Cardiac muscle cell (in vitro differentiated cells and primary cell): ENCODE measurements at places on chromosomes 16 and 17. TPM values are rescaled to one million over a fixed set of nuclear protein-coding genes. Genes with fewer than 3 reads are reported as not detected.

The FOXJ1 gene
- 0.07 and 0.12 TPM in 2 replicates for total RNA-seq

The MAP2K6 gene
- 8.4 and 13.2 TPM in 2 replicates for total RNA-seq

The NEUROD2 gene
- total RNA-seq = not detected in 2 replicates

The CD300LG gene
- not detected in 2 replicates for total RNA-seq

The STARD3 gene
- 67.1 and 84.1 TPM in 2 replicates for total RNA-seq

The CDH15 gene
- 0.92 and 1.5 TPM in 2 replicates for total RNA-seq

The SSTR5 gene
- total RNA-seq = not detected in 2 replicates

DNA sequence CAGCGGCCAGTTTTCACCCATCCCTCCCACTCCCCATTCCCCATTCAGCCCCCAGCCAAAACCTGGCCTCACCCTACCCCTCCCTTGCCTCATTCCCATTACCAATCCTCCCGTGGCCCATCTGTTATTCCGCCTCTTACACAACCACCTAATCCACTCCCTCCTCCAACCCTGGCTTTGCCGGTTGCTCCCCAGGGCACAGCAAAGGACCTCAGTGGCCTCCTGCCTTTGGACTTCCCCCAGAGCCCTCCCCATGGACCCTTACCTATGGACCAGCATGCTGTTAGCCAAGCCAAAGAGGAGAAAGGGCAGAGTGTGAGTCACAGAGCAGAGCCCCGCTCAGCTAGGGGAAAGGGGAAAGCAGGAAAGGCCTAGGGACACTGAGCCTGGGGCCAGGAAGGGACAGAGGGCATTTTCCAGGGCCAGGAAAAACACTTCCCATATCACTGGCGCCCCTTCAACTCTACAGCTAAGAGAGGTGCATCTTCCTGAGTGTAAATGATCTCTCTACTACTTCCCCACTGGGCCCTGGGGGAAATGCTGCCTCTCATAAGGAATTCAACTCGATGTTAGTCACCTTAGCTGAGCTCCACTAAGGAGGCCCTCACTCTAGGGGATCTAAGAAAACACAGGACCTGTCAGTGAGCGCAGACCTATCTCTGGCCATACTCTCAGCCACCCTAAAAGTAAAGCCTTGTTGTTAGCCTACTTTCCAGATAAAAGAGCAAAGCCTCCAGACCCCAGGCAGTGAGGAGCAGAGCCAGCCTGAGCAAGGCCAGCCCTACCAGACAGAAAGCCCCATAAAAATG, 10.6 kb downstream of the PEMT start:
- H3K27me3 ChIP-seq = no peaks in the 10 kb centered on the region
- peak overlapping the region; percentile 96 for H3K27ac ChIP-seq
- H3K36me3 ChIP-seq = no peaks in the 10 kb centered on the region
- H3K4me3 ChIP-seq = no peak overlapping the region

DNA sequence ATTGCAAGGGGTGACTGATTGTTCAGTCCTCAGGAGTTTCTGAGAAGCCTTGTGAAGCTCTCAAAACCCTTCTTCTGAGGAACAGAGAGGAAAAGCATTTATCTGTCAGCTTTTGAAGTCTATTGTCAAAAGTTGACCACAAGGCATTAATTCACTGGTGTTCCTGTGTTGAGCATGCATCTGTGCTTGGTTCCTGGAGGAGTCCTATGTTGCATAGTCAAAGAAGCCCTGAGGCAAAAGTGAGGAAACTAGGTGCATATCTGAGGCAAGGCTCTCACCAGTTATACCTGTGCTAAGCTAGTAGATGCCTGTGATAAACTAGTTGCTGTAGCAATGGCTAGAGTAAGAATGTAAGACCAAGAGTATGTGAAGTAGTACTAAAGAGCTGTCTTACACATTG, 1.8 kb upstream of the HEATR6 start:
- H3K27ac ChIP-seq = no peak overlapping the region
- H3K4me3 ChIP-seq = no peak overlapping the region
- H3K27me3 ChIP-seq = no peaks in the 10 kb centered on the region
- DNase-seq = no peak

GRCh38 chr16:55938126-55938525, 63.0 kb upstream of the CES5A start:
- H3K27ac ChIP-seq = no peak overlapping the region
- H3K27me3 ChIP-seq = peaks cover 6% of the 10 kb centered on the region
- no peaks in the 10 kb centered on the region for H3K36me3 ChIP-seq
- DNase-seq = no peak

GRCh38 chr17:16463358-16464302, 28.4 kb downstream of the LRRC75A start:
- H3K27ac ChIP-seq = peak overlapping the region; percentile 48
- H3K27me3 ChIP-seq = no peaks in the 10 kb centered on the region
- no peaks in the 10 kb centered on the region for H3K36me3 ChIP-seq
- peaks cover 25% of the 10 kb centered on the region for H3K4me1 ChIP-seq
- peak; percentile 73 for DNase-seq

DNA sequence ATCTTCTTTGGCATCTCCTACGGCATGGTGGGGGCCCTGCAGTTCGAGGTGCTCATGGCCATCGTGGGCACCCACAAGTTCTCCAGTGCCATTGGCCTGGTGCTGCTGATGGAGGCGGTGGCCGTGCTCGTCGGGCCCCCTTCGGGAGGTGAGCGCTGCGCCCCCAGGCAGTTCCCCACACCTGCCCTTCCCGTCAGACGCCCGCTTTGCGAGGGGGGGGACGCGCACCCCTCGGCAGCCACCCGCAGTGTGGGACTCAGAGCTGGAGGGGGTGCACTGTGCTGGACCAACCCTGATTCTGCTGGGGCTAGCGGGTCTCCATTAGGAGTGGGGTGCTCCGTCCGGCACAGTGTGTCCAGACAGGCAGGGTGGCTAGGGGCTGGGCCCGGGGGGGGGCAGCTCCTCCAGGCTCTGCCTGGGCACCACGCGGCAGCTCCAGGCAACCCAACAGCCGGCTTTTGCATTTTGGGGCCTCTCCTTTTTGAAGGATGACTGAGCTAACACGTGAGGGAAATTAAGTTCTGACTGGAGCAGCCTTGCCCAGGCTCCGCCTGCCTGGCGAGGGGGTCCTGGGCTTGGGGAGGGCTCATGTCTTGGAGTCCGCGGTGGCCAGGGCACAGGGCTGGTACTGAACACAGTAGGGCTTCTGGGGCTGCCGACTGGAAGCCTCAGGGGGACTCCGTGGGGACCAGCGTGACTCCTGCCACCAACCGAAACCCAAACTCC, 9.1 kb downstream of the SLC16A3 start:
- peaks cover 25% of the 10 kb centered on the region for H3K36me3 ChIP-seq
- H3K4me3 ChIP-seq = no peak overlapping the region
- no peak for DNase-seq
- H3K27ac ChIP-seq = peak overlapping the region; percentile 85
- H3K27me3 ChIP-seq = no peaks in the 10 kb centered on the region

DNA sequence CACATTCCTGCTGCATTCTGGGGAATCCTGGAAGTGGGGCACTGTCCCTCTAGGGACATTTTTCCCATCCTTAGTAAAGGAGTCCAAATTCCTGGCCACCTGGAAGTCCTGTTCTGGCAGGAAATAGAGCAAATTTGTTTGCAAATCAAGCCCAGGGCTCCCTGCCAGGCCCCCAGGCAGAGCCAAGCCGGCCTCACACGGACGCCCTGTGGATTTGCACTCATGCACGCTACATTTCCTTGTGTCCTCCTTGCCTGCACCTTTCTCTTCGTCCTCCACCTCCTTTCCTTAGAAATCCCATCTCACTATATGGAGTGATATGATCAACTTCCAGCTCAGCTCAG, 7.0 kb upstream of the CALB2 start:
- H3K27me3 ChIP-seq = peaks cover 9% of the 10 kb centered on the region
- no peak overlapping the region for H3K27ac ChIP-seq
- DNase-seq = no peak
- H3K4me3 ChIP-seq = no peak overlapping the region
- H3K36me3 ChIP-seq = no peaks in the 10 kb centered on the region

DNA sequence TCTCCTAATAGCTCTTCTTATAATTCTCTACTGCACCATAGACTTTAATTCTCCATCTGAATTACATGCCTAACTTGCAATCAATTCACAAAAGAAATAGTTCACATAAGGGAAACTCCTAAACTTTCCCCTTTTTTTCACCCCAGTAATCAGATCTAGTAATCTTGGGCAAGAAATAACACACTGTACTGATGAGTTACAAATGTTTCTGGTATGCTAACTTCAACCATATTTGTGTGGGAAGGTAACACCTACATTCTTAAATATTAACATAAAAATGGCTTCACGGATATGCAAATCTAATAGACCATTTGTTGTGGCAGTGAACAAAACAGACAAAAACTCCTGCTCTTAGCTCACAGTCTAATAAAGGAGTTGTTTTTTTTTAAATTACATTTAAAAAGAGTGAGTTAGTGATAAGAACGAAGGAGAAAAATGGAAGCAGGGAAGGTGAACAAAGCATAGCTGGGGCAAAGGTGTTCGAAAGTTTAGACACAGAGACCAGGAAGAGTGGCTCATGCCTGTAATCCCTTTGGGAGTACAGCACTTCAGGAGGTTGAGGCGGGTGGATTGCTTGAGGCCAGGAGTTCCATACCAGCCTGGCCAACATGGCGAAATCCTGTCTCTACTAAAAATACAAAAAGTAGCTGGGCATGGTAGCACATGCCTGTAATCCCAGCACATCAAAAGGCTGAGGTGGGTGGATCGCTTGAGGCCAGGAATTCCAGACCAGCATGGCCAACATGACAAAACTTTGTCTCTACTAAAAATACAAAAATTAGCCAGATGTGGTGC, 34.8 kb downstream of the CMTM3 start:
- no peaks in the 10 kb centered on the region for H3K27me3 ChIP-seq
- no peak overlapping the region for H3K4me3 ChIP-seq
- DNase-seq = no peak
- peaks cover 7% of the 10 kb centered on the region for H3K4me1 ChIP-seq
- H3K27ac ChIP-seq = no peak overlapping the region
- H3K36me3 ChIP-seq = no peaks in the 10 kb centered on the region

GRCh38 chr17:17975436-17975835, 2.8 kb downstream of the DRC3 start:
- H3K27ac ChIP-seq = no peak overlapping the region
- H3K27me3 ChIP-seq = no peaks in the 10 kb centered on the region
- H3K36me3 ChIP-seq = no peaks in the 10 kb centered on the region
- peak; percentile 34 for DNase-seq
- H3K4me3 ChIP-seq = no peak overlapping the region

DNA sequence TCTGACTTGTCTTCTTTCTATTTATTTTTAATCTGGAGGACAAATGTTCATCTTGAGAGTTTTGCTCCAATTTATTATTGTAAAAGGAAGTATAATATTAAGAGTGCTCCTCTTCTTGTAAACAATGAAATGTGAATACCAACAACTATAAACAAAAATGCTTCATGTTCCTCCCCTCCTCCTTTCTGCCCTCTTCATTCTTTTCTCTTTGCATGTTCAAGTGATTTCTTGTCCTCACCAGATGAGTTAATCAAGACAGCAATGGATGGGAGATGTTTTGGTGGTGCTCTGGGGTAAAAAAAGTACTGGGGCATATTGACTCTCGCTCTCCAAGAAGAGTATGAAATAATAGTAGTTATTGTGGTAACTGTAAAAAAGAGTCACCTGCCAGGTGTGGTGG, 24.3 kb downstream of the ITGB3 start:
- no peak for DNase-seq
- no peaks in the 10 kb centered on the region for H3K27me3 ChIP-seq

DNA sequence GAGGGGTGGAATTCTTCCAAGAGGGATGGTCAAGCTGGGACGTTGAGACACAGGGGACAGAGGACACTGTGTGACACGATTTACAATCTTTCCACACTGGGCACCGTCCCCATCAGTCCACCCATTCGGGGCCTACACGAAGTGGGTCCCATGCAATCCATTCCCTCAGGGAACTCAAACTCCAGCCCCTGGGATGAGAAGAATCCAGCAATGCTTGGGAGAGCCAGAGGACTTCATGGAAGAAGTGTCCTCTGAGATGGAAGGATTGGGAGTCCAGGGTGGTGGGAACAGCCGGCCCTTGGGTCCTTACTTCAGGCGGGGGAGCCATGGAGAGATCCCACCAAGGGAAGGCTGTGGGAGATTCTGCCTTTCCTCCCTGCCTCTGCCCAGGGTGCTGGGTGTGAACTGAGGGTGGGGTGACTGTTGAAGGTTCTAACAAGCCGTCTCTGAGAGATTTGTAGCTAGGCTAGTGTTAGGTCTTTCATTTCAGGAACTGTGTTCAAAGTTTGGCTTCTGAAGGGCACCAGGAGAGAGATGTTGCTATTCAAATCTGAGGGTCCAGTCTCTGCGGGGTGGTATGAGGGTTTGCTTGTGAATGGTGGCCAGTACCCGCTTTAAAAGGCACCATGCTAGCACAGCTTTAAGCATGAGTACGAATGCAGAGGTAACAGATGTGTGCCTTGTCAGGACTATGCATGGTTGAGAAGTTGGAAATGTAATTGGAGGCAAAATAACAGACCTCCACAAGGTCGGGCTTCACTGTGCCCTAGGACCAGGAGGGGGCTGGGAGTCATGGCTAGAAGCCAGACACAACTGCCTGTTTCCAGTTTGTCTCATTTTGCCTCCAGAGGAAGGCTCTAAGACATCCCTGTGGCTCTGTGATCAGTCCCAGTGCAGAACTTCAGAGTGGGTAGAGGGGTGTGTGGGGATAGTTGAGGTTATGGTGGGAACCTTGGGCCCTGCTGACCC, 1.9 kb downstream of the ATP1B2 start:
- no peak for DNase-seq
- peak overlapping the region; percentile 83 for H3K4me3 ChIP-seq
- peaks cover 30% of the 10 kb centered on the region for H3K4me1 ChIP-seq
- H3K27ac ChIP-seq = peak overlapping the region; percentile 82
- no peaks in the 10 kb centered on the region for H3K27me3 ChIP-seq
- H3K36me3 ChIP-seq = peaks cover 2% of the 10 kb centered on the region

- H3K4me3 ChIP-seq = no peak overlapping the region
- no peaks in the 10 kb centered on the region for H3K36me3 ChIP-seq
- no peak for DNase-seq
- H3K4me1 ChIP-seq = no peaks in the 10 kb centered on the region
- no peak overlapping the region for H3K27ac ChIP-seq
Observed at GRCh38 chr16:5444189-5444588, 346.6 kb upstream of the EEF2KMT start.

DNA sequence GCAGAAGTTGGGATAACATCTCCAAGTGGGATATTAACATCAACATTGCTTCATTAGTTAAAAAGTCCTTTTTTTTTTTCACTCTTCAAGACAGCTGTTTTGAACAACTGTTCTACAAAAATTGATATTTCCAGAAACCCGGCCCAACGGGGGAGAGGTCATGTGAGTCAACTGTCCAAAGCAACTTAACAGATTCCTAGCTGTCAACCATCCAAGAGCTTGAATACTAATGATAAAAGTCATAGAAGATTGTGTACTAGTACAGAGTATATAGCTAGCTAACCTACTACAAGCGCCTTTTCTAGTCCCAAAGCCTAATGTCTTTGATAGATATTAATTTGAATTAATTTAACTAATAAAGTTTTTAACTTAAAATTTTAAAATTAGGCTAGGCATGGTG, 172.0 kb downstream of the CYB561 start:
- no peak overlapping the region for H3K4me3 ChIP-seq
- no peak overlapping the region for H3K27ac ChIP-seq
- no peaks in the 10 kb centered on the region for H3K4me1 ChIP-seq
- H3K36me3 ChIP-seq = peaks cover 28% of the 10 kb centered on the region
- no peak for DNase-seq

GRCh38 chr17:56319531-56319930, 166.3 kb downstream of the ANKFN1 start:
- peak; percentile 65 for DNase-seq
- no peak overlapping the region for H3K4me3 ChIP-seq
- no peaks in the 10 kb centered on the region for H3K36me3 ChIP-seq
- H3K27me3 ChIP-seq = peaks cover 5% of the 10 kb centered on the region
- no peak overlapping the region for H3K27ac ChIP-seq

GRCh38 chr17:78364436-78365281, 4.8 kb upstream of the SOCS3 start:
- H3K36me3 ChIP-seq = no peaks in the 10 kb centered on the region
- H3K27ac ChIP-seq = peak overlapping the region; percentile 97
- no peaks in the 10 kb centered on the region for H3K27me3 ChIP-seq
- peaks cover 39% of the 10 kb centered on the region for H3K4me1 ChIP-seq
- H3K4me3 ChIP-seq = no peak overlapping the region
